RPMI8226 (cell line): ENCODE measurements at places on chromosomes 6 and 20.

GRCh38 chr6:127423921-127424320 lies 35.3 kb downstream of the KIAA0408 start:
- no peak for DNase-seq

DNA sequence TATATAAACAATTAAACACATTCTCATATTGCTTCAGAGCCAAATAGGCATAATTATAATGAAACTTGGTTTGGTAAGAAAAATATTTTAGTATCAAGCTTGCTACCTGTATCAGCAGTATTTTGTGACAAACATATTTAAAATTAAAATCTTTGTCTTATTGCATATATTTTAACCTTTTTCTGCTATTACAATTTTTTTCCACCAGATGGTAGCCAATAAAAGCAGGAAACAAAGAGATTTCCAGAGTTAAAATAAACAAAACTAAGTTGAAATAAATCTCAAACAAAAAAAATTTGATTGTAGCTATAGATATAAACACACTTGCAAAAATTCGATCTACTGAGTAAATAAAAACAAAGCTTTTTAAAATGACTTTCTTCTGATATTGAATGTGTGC lies 491.3 kb upstream of the GJE1 start:
- no peak for DNase-seq

DNA sequence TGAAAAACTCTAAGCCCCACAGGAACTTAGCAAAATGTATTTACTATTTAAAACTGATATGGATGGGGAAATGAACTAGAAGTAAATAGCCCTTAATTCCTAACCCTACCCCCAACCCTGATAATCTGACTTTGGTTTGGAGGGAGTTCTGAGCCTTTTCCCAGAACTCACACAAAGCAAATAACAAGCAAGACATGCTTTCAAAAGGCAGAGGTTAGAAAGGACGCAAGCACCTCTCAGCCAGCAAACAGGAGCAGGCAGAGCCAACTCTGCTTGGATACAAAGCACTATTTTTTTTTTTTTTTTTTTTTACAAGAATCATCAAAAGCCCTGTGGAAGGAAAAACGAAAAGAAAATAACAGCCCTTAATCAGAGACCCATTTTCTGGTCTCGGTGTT lies 58.7 kb downstream of the SLC22A23 start:
- DNase-seq = no peak

DNA sequence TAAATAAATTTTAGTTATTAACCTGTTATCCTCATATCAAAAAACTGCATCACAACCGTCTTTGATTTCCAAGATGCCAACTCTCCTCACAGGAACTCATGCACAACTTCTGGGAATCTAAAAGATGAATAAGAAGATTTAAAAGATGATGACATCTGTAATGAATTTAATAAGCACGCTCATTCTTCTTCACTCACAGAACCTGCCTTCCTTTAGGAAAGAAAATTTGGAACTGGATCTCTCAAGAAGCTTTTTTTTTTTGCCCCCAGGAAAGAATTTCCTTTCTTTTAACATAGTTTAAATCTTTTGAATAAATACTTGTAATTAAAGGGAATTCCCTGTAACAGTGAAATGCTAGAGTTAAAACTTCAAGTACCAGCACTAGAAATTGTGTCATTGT lies 161.5 kb downstream of the HIVEP2 start:
- DNase-seq = no peak

DNA sequence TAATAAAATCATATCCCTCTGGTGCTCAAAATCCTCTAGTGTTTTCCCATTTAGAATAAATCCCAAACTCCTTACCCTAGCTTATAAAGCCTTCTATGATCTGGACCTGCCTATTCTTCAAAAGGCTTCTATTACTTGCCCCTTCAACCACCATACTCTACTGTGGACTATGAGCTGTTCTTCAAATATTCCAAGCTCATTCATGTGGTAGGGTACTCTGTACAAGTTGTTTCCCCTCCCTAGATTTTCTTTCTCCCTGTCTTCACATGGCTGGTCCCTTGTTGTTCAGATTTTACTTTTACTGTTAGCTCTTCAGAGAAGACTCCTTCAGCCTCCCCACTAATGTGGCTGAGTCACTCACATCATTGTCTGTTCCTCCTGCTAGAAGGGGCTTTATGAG lies 193.2 kb downstream of the OGFRL1 start:
- DNase-seq = no peak

DNA sequence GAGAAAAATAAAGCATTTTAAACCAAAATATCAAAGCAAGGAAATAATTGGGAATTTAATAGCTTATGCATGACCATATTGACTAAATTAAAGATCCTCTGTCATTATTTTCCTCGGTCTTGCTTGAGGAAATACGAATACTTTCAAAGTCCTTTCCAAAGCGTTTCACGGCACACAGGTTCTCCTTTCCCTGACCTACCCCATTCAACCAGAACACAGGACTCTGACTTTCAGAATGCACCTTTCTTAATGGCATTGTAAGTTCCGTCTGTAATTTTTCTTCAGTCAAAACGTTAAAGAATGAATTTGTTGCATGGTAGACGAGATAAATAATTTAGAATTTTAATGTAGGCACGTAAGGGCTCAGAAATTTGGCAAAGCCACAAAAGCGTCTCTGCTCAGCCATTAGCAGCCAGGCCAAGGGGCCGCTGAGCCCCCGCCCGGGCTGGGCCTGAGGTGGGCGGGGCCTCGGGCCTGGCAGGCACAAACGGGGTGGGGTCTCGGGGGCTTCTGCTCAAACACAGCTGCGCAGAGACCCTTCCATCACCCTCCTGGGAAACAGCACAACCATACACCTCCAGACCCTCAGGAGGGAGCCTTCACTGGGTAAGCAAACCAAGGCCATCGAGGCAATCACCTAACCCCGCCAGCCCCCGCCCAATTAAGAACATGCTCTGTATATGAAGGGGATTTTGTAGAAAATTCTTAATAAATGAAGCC lies 3.4 kb downstream of the NEDD9 start:
- DNase-seq = no peak

- DNase-seq = no peak
Measured at GRCh38 chr6:41571021-41571780, 25.0 kb downstream of the FOXP4 start.

DNA sequence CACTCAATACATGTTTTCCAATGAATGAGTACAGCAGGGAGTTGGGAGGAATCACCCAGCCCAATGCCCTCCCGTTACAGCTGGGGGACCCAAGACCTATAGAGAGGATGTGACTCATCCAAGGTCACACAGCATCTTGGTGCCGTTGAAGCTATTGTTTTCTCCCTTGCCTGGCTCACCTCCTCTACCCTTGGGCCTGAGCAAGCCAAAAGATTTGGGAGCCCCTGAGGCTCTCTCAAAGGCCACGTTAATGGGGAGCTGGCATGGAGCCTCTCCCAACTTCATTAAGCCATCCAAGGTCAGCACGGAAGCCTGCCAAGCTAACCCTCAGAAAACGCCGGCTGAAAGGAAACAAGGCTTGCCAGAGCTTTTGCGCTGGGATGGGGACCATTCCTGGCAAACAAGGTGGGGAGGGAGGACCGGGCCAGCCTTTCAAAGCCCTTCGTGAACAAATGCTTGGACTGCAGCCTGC lies 30.4 kb downstream of the KCNB1 start:
- DNase-seq = no peak

DNA sequence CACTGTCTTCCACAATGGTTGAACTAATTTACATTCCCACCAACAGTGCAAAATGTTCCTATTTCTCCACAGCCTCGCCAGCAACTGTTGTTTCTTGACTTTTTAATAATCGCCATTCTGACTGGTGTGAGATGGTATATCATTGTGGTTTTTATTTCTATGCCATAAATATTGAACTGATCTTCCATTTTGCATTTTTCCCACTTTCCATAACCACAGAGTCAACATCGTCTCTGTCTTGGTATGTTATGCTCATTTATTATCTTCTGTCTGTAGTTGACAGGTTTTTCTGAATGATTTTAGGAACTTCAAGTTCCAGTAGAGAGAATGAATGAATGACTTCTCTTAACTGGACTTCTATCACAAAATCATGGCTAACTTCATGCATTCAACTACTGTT lies 259.8 kb downstream of the UST start:
- DNase-seq = no peak

- no peak for DNase-seq
Measured at GRCh38 chr6:8100159-8100854, 2.0 kb downstream of the EEF1E1 start.

GRCh38 chr20:32832664-32833063 lies 12.9 kb downstream of the MAPRE1 start:
- no peak for DNase-seq

DNA sequence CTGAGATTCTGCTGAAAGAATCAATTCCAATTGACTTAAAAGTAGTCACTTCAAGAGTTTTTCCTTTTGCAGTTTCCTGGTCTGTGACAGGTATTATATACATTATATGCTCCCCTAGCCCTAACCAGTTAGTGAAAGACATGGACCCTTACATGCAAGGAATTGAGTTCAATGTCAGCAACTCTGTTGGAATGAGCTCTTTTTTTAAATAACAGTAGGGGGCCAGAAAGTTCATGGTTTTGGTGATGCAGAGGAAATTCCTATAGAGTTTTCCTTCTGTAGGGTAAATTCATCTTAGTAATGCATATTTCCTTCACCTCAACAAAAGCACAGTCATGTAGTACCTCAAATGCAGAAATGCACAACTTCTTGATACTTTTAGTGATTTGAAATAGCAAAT lies 172.2 kb downstream of the KIF6 start:
- DNase-seq = no peak
